ENCODE measurements at places on chromosomes 4 and X.

DNA sequence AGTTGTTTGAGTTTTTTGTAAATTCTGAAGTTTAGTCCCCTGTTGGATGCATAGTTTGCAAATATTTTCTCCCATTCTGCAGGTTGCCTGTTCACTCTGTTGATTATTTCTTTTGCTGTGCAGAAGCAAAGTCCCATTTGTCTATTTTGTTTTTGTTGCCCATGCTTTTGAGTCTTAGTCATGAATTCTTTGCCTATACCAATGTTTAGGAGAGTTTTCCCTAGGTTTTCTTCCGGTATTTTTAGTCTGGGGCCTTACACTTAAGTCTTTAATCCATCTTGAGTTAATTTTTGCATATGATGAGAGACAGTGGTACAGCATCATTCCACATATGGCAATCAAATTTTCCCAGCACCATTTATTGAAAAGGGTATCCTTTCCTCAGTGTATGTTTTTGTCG, 405.8 kb upstream of the RPS6KA3 start:
- no peak for DNase-seq

GRCh38 chrX:123803331-123803983, 56.4 kb upstream of the XIAP start:
- no peak for DNase-seq

- no peak for DNase-seq
Measured at GRCh38 chr4:164337219-164337944, 416.5 kb upstream of the SMIM31 start.

DNA sequence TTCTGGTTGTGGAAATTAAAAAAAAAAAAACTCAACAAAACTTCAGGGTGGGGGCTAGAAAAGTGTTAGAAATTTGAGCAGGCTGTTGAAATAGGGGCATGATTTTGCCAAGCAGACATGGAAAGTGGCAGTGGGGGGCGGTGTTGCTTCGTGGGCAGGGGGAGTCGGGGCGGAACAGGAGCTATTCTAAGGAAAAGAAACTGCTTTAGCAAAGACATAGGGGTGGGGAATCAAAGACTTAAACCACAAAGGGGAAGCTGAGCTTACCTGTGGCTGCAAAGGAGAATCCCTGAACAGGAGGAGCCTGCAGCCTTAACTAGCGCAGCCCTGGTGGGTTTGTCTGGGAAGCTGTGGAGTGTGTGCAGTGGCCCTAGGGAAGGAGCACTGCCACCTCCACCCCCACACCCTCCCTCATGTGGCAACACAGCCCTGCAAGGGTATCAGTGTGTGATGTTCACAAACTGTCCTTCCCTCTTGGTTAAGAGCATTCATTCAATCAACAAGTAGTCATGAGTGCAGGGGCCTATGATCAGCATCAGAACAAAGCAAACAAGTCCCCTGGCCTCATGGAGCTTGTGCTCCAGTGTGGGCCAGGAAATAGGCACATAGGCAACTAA, 20.5 kb downstream of the SEL1L3 start:
- no peak for DNase-seq

DNA sequence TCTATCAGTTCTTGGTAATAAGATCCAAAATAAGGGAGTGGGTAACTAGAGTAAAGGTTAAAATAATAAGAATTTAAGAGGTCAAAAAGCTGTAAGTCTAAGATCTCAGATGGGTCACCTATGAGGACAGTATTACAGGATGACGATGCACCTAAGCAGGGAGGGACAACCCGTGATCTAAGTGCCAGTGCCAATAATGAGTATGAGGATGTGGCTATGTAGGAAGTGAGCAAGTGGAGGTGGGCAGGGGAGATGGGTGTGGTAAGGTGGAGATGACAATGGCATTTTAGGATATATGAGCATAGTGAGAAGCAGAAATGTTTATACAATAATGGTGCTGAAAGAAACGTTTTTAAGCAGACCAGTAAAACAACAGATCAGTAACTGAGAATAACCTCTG, 19.3 kb downstream of the CCDC158 start:
- DNase-seq, result no peak
